Placental pericyte (primary cell): ENCODE measurements at places on chromosomes 2 and 18. TPM values are rescaled to one million over a fixed set of nuclear protein-coding genes. Genes with fewer than 3 reads are reported as not detected.

NCL gene
- total RNA-seq, result 120 and 193 TPM in 2 replicates

SNTG2 gene
- total RNA-seq, result not detected in 2 replicates

DDX1 gene
- 75.3 and 84.5 TPM in 2 replicates for total RNA-seq

NFATC1 gene
- 2.6 and 3.7 TPM in 2 replicates for total RNA-seq

SCG2 gene
- 3.0 and 5.3 TPM in 2 replicates for total RNA-seq

ARHGAP28 gene
- total RNA-seq, result 0.44 and 0.72 TPM in 2 replicates

IL1RN gene
- 0.14 TPM in 1 of 2 replicates, not detected in the other for total RNA-seq

SFT2D3 gene
- total RNA-seq, result 4.4 and 8.2 TPM in 2 replicates

UGT1A8 gene
- not detected in 2 replicates for total RNA-seq

CCDC85A gene
- 3.3 and 6.7 TPM in 2 replicates for total RNA-seq

VIL1 gene
- total RNA-seq, result not detected in 2 replicates

AQP4 gene
- total RNA-seq, result not detected in 2 replicates

G6PC2 gene
- not detected in 2 replicates for total RNA-seq

MERTK gene
- 0.14 and 0.44 TPM in 2 replicates for total RNA-seq

TANC1 gene
- total RNA-seq, result 37.1 and 43.3 TPM in 2 replicates

SH2D6 gene
- not detected in 2 replicates for total RNA-seq

TGFA gene
- not detected in 2 replicates for total RNA-seq

NCKAP5 gene
- total RNA-seq, result 6.3 and 21.6 TPM in 2 replicates

KYNU gene
- total RNA-seq, result 4.6 and 11.6 TPM in 2 replicates

FAM210A gene
- total RNA-seq, result 25.5 and 27.1 TPM in 2 replicates

FRZB gene
- total RNA-seq, result 0.14 and 0.66 TPM in 2 replicates

CCDC74A gene
- 5.9 and 14.0 TPM in 2 replicates for total RNA-seq

RAPGEF4 gene
- total RNA-seq, result 0.14 and 0.44 TPM in 2 replicates

SIX3 gene
- total RNA-seq, result not detected in 2 replicates

ZNF407 gene
- total RNA-seq, result 16.6 and 23.8 TPM in 2 replicates

MAP4K4 gene
- 217 and 312 TPM in 2 replicates for total RNA-seq

SPHKAP gene
- total RNA-seq, result under 0.01 TPM in 1 of 2 replicates, not detected in the other

ABCG5 gene
- not detected in 2 replicates for total RNA-seq
